Nephron progenitor cell (in vitro differentiated cells): ENCODE measurements at places on chromosomes 6 and 20.
A peak's percentile ranks its signal among the peaks of the same experiment; 100 is the strongest.

GRCh38 chr6:85404564-85405174 is 45.2 kb upstream of the NT5E start:
- peaks cover 10% of the 10 kb centered on the region for H3K27me3 ChIP-seq
- no peaks in the 10 kb centered on the region for H3K36me3 ChIP-seq
- DNase-seq: no peak
- no peak overlapping the region for H3K4me3 ChIP-seq

DNA sequence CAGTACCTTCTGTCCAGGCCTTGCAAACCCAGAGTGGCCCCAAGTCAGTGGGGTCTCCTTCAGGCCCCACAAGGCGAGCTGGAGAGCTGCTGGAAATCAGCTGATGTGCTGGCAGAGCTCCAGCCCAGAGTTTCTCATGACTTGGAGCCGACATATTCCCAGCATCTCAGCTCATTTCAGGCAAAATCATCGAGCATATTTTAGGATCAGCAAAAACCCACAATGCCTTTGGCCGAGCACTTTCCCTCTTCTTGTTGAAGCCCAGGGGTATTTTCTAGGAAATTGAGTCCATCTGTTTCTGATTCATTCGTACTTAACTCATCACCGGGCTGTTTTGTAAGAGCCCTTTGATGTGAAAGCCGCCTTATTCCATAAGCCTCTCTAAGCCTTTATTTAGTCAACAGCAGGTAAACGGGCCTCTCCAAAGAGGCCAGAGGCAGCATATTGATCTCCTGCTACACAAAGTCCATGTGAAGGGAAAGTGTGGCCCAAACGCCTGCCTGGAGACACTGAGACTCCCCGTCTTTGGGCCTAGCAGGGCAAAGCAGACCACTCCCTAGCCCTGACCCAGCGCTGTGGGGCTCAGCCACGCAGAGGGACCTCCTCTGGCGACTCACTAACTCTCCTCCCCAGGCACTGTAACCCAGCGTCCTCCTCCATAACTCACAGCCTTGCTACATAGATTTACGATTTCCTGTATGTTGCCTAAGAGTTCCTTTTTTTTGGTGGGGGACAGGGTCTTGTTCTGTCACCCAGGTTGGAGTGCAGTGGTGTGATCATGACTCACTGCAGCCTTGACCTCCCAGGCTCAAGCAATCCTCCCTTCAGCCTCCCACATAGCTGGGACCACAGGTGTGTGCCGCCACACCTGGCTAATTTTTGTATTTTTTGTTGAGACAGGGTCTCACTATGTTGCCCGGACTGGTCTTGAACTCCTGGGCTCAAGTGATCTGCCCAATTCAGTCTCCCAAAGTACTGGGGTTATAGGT is 12.1 kb upstream of the C20orf203 start:
- H3K4me1 ChIP-seq: peaks cover 43% of the 10 kb centered on the region
- H3K36me3 ChIP-seq: no peaks in the 10 kb centered on the region
- H3K27ac ChIP-seq: peak overlapping the region; percentile 82

- peaks cover 9% of the 10 kb centered on the region for H3K4me1 ChIP-seq
- H3K36me3 ChIP-seq: no peaks in the 10 kb centered on the region
- DNase-seq: no peak
- H3K27me3 ChIP-seq: no peaks in the 10 kb centered on the region
- no peak overlapping the region for H3K4me3 ChIP-seq
- no peak overlapping the region for H3K27ac ChIP-seq
These were observed 101.6 kb upstream of the CARMIL1 start for GRCh38 chr6:25177500-25178028.

DNA sequence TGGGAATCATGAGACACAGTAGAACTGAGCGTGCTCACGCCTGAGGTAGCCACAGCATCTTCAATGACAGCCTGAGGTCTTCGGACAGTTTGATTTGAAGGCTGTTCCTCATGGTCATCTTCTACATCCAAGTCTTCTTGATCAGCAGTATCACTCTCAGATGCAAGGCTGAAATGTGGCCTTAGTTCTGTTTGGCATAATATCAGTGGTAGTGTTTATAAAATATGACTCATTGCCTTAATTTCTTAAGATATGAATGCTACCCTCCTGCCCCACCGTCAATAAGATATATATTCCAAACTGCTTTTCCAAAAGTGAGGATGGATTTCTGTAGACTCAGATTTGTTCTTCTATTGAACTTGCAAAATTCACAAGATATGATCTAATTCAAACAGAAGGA is 17.5 kb upstream of the MAP7 start:
- H3K27me3 ChIP-seq: peaks cover 3% of the 10 kb centered on the region
- no peak overlapping the region for H3K27ac ChIP-seq
- no peak overlapping the region for H3K4me3 ChIP-seq
- peaks cover 24% of the 10 kb centered on the region for H3K4me1 ChIP-seq

- DNase-seq: no peak
- H3K27ac ChIP-seq: no peak overlapping the region
- no peaks in the 10 kb centered on the region for H3K36me3 ChIP-seq
- no peaks in the 10 kb centered on the region for H3K4me1 ChIP-seq
- H3K27me3 ChIP-seq: peaks cover 6% of the 10 kb centered on the region
These were observed 264.0 kb upstream of the TSHZ2 start for GRCh38 chr20:52708137-52708536.

- H3K36me3 ChIP-seq: no peaks in the 10 kb centered on the region
- H3K27me3 ChIP-seq: no peaks in the 10 kb centered on the region
- no peak for DNase-seq
These were observed 906.8 kb upstream of the CITED2 start for GRCh38 chr6:140281236-140281635.

- H3K4me3 ChIP-seq: no peak overlapping the region
- H3K4me1 ChIP-seq: peaks cover 18% of the 10 kb centered on the region
These were observed 3.1 kb downstream of the FBXL4 start for GRCh38 chr6:98944598-98945081.

DNA sequence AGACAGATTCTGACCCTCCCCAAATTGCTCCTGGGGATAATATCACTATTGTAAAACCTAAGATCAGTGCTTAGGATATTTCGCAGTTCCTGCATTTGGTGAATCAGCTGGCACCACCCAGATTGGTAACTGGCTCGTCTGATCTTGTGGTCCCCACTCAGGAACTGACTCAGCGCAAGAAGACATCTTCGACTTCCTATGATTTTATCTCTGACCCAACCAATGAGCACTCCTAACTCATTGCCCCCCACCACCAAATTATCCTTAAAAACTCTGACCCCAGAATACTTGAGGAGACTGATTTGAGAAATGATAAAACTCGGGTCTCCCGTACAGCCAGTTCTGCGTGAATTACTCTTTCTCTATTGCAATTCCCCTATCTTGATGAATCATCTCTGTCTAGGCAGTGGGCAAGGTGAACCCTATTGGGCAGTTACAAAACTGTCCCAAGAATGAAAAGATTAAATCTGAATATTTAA is 55.7 kb upstream of the PRND start:
- H3K27me3 ChIP-seq: peaks cover 8% of the 10 kb centered on the region
- H3K36me3 ChIP-seq: no peaks in the 10 kb centered on the region
- H3K4me1 ChIP-seq: peaks cover 11% of the 10 kb centered on the region
- DNase-seq: no peak

- no peaks in the 10 kb centered on the region for H3K36me3 ChIP-seq
- H3K27me3 ChIP-seq: peaks cover 7% of the 10 kb centered on the region
- no peak for DNase-seq
- no peak overlapping the region for H3K4me3 ChIP-seq
These were observed 35.2 kb upstream of the EEF1E1 start for GRCh38 chr6:8137529-8137939.
